ENCODE measurements at places on chromosomes 12 and 14. TPM values are rescaled to one million over a fixed set of nuclear protein-coding genes. Genes with fewer than 3 reads are reported as not detected.

DNA sequence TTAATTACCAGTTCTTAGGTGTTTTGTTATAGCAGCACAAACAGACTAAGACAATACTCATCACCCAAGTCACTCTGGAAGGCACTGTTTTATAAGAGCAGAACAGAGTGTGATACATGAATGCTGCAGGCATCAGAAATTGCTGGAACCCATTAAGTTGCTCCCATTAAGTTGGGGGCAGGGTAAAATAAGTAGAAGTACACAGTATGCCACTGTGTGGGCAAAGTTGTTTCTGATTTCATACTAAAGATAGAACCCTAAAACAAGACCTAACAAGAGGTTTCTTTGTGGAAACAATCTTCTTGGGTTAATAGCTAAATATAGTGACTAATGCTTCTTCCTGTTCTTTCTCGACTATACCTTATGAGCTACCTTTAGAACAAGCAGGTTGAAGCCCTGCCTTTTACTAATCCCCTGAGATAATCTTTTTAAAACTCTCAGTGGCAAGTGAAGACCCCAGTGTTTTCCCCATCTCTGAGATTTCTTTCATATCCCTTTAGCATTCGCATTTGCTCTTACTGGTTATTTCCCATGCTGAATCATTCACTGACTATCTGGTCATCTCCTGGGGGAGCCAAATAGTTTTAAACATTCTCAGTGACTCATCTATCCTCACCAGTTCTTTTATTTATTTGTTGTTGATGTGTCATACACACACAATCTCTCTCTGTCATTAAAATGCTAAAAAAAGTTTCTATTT lies 52.3 kb downstream of the SOCS2 start:
- no peak for DNase-seq

DNA sequence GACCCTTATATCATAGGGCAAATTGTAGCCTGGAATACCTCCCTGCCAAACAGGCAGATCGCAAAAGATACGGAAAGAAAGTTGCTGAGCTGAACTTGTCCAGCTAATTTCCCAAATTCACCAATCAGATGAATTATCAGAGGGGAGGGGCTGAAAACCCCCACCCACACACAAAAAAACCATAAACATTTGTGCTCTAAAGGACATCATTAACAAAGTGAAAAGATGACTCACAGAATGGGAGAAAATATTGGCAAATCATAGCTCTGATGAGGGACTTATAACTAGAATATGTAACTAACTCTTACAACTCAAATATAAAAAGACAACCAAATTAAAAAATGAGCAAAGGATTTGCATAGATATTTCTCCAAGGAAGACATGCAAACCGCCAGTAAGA lies 36.3 kb downstream of the PTHLH start:
- no peak for DNase-seq

Gene ZNF268
- total RNA-seq: 32.4 TPM

DNA sequence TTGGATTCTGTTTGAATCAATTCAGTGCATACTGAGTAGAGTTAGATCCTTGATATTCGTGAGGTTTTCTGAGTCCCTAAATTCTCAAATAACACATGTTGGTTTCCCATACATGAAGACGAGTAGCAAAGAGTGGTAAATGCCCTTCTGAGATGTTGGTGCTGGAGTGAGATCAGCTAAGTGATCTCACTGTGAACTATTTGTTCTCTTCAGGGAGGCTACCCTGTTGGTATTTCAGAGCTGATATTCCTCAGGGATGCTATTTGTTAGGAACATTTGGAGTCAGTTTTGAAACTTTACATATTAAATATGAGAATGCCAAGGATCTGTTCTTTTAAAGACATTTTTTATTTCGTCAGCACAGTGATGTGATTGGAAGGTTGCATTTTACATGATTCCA lies 54.7 kb downstream of the SUSD6 start:
- no peak for DNase-seq

Gene CEBPE
- not detected for total RNA-seq

Gene NUBPL
- 16.5 TPM for total RNA-seq

Gene TGM1
- total RNA-seq: 16.6 TPM

GRCh38 chr14:94113908-94114588 lies 3.5 kb downstream of the IFI27 start:
- peak; percentile 47 for DNase-seq

Gene STAC3
- 4.8 TPM for total RNA-seq

- no peak for DNase-seq
These were observed 121.2 kb upstream of the PLEKHG7 start for GRCh38 chr12:92581604-92582003.

GRCh38 chr12:125272383-125272933 lies 207.2 kb downstream of the AACS start:
- DNase-seq: no peak

GRCh38 chr12:23540572-23540971 lies 408.9 kb downstream of the SOX5 start:
- no peak for DNase-seq

DNA sequence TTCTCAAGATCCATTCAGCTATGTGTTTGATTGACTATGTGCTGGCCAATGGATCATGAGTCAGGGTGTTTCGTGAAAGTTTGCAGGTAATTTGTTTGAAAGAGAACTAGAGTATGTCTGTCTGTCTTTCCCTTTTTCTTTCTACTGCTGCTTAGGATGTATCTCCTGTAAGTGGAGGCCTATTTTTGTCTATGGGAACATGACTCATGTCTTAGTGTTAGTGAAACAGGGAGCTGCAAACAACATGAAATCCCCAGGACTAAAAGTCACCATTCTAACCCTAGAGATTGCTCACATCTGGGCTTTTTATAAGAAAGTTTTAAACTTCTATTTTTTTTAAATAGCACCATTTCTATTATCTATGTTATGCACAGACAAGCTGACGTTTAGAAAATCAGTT lies 333.0 kb downstream of the CCER1 start:
- DNase-seq: no peak

DNA sequence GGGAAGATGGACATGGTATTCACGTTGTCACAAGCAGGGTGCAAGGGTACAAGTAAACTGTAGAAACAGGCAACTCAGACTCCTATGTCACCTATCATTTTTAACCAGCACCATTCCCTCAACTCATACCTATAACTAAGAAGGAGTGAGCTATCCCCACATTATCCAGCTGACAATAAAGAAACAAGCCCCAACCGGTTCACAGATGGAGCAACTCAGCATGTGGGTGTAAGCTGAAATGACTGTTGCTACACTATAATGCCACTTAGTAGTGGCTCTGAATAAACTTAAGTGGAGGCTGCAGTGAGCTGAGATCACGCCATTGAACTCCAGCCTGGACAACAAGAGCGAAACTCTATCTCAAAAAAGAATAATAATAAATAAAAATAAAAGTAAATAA lies 829.5 kb upstream of the MDGA2 start:
- no peak for DNase-seq

Gene ZNF605
- total RNA-seq: 20.6 TPM

GRCh38 chr12:102169922-102170621 lies 27.6 kb downstream of the PMCH start:
- DNase-seq: no peak

Gene ADCY4
- 2.2 TPM for total RNA-seq

Gene ESPL1
- total RNA-seq: 35.1 TPM

Gene ADAM20
- 0.85 TPM for total RNA-seq

DNA sequence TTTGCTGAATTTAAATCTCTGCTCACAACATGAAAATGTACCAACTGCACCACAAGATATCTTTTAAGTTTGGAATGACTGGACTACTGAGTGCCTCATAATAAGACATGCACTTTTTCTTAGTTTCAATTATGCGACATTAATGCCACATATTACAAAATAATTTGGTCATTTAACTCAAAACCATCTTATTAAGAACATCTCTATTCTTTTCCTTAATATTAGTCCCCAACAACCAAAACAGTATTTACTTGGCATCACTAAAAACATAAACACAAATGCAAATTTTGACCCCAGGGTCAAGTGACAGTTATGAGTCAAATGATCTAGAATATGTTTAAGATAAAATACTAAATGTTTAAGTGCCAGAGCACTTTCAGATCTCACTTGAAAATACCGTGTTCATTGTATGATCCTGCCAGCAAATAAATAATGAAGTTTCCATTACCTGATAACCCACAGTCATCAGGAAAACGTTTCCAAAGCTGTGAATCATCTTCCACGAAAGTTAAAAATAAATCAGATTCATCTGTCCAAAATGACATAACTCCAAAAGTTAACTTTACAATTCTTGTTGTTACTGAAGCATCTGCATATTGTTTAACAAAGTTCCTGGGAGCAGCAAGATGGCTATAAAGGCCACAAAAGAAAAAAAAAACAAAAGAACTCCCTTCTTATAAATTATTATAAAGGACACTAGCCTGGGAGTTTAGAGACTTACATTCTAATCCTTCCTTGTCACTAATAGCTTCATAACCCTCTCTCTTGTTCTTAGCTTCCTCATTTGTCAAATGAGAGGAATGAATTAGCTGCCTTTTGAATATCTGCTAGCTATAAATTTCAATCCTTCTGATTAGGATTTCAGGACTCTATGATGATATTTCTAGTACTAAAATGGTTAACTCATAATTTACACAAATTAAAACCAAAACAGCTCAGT lies 30.5 kb upstream of the AP4S1 start:
- DNase-seq: no peak

Gene TUBA1B
- total RNA-seq: 1,458 TPM

Data from type B pancreatic cell (in vitro differentiated cells).